ENCODE measurements at places on chromosomes 16 and 17. TPM values are rescaled to one million over a fixed set of nuclear protein-coding genes. Genes with fewer than 3 reads are reported as not detected.

DNA sequence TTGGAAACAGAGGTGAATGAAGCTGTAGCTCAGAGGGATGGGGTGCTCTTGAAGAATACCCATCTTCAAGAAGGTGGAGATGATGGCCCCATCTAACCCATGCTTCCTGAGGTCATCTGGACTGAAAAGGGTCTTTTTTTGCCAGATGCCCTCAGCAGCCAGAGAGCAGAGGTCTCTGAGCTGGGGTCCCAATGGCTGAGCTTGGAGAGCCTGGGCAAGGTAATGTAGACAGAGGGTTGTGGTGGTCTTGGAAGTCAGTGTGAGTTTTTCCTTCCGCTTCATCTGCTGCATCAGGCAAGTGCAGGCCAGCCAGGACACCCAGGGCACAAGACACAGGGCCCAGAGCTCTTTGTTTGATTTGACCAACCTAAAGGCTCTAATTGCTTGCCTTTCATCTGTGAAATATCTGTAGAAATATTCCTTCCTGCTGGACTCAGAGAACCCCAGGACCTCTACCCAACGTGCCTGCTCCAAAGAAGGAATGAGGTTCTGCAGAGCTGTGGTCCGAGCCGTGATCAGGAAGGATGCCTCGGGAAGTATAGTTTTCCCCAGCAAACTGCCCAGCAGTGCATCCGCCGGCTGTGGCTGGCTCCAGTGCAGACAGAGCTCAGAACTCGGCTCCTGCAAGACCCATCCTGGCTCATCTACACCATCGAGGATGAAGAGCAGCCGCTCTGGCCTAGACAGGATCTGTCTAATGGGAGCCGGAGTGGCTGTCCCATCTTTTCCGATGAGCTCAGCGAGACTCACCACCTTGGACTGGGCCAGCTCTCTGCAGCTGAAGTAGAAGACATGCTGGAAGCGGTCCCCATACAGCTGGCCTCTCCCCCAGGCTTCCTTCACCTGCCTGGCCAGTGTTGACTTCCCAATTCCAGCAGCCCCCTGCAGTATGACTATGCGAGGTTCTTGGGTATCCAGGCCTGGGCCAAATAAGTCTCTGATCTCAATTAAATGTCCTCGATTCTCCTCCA, 25.2 kb downstream of the NLRP1 start:
- H3K4me3 ChIP-seq, result no peak overlapping the region
- no peak for DNase-seq
- H3K27me3 ChIP-seq, result no peaks in the 10 kb centered on the region

DNA sequence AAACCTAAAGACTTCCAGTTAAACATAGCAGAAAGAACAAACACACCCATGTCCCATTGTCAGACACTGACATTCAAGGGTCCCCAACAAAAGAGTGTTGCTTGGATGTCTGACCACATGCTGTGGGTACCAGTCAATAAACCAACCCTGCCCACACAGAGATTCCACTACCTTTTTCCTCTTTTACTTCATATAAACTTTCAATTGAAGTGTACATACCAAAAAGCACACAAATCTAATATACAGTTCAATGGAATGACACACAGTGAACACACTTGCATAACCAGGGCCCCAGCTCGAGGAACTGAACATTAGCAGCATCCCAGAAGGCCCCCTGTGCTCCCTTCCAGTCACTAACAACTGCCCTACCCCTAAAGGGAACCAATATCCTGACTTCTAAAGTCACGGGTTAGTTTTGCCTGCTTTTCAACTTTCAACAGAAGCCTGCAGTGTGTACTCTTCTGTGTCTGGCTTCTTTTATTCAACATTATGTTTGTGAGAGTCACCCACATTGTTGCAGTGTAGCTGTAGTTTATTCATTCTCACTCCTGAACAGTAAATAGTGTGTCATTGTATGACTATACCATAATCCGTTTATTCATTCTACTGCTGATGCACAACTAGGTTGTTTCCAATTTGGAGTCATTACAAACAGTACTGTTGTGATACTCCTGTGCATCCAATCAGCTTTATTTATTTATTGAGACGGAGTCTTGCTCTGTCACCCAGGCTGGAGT, 18.0 kb downstream of the CFDP1 start:
- no peak overlapping the region for H3K4me3 ChIP-seq
- H3K4me1 ChIP-seq, result no peaks in the 10 kb centered on the region

DNA sequence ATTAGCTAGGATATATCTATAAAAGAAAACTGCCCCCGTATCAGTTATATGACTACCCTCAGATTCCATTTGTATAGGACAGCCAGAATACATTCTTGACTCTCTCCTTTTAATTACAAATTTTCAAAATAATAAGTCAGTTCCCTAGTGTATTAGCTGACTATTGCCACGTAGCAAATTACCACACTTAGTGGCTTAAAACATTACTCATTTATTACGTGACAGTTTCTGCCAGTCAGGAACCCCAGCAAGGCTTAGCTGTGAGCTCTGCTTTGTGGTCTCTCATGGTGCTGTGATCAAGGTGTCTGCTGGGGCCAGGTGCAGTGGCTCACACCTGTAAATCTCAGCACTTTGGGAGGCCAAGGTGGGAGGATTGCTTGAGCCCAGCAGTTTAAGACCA, 13.9 kb upstream of the SCNN1B start:
- H3K36me3 ChIP-seq, result no peaks in the 10 kb centered on the region
- no peak overlapping the region for H3K27ac ChIP-seq
- no peak overlapping the region for H3K4me3 ChIP-seq
- no peaks in the 10 kb centered on the region for H3K27me3 ChIP-seq
- no peak for DNase-seq

Gene PITPNC1
- 12.5 TPM for total RNA-seq

GRCh38 chr17:68665373-68665772, 64.2 kb upstream of the FAM20A start:
- H3K4me1 ChIP-seq, result no peaks in the 10 kb centered on the region
- DNase-seq, result no peak
- no peak overlapping the region for H3K27ac ChIP-seq
- H3K4me3 ChIP-seq, result no peak overlapping the region

GRCh38 chr17:48770954-48771353, 42.4 kb upstream of the HOXB13 start:
- no peak overlapping the region for H3K27ac ChIP-seq
- H3K36me3 ChIP-seq, result no peaks in the 10 kb centered on the region
- H3K4me3 ChIP-seq, result no peak overlapping the region
- DNase-seq, result no peak

DNA sequence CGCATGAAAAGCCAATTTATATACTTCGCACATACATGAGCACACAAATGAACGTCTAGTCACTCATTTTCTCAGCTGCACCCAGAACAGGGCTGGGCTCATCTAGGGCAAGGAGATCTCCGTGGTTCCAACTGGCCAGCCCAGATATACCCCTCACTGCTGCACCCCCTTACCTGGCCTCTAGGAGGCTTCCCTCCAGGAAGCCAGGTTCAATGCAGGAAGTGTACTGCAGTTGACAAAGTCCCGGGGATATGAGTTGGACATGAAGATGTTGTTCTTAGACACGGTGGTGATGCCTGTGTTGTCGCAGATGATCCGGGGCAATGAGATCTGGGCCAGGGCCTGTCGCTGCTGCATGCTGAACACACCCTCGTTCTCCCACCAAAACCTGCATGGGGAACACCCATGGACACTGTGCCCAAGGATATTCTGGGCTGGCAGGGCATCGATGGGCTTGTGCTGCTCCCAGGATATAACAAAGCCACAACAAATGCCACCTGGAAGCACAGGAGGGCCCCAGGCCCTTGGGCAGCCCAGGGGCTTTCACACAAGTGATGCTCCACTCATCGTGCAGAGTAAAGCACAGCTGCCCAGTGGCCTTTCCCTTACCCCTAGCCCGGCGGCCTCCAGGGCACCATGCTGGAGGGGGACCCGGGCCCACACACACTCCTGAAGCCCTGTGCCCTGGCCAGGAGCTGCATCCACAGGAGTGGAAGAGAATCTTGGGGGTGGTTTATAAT, 10.1 kb downstream of the MPO start:
- H3K27ac ChIP-seq, result no peak overlapping the region
- no peaks in the 10 kb centered on the region for H3K27me3 ChIP-seq
- H3K4me1 ChIP-seq, result no peaks in the 10 kb centered on the region
- H3K36me3 ChIP-seq, result no peaks in the 10 kb centered on the region
- no peak overlapping the region for H3K4me3 ChIP-seq
- DNase-seq, result peak; percentile 42

Gene OR4D1
- total RNA-seq, result not detected

Data from right atrium auricular region (tissue), 2 donors.